Mesothelial cell of epicardium (in vitro differentiated cells): ENCODE measurements at places on chromosomes 7 and 10. TPM values are rescaled to one million over a fixed set of nuclear protein-coding genes. Genes with fewer than 3 reads are reported as not detected.

- H3K27ac ChIP-seq: no peak overlapping the region
- H3K4me3 ChIP-seq: no peak overlapping the region
- peaks cover 17% of the 10 kb centered on the region for H3K36me3 ChIP-seq
- no peak for DNase-seq
- H3K27me3 ChIP-seq: no peaks in the 10 kb centered on the region
Observed at GRCh38 chr10:127133225-127133624, 63.2 kb downstream of the INSYN2A start.

EBF3 gene
- 1.1 to 1.4 TPM (median 1.2 TPM) in 3 replicates for total RNA-seq

CLDN3 gene
- 10.5 to 11.0 TPM (median 10.6 TPM) in 3 replicates for total RNA-seq

GRCh38 chr7:128020159-128020558 lies 11.1 kb downstream of the LRRC4 start:
- H3K4me3 ChIP-seq: no peak overlapping the region
- H3K27me3 ChIP-seq: no peaks in the 10 kb centered on the region
- peaks cover 4% of the 10 kb centered on the region for H3K36me3 ChIP-seq
- H3K27ac ChIP-seq: no peak overlapping the region

GRCh38 chr7:44251269-44251668 lies 50.5 kb downstream of the YKT6 start:
- no peak overlapping the region for H3K27ac ChIP-seq
- H3K4me1 ChIP-seq: no peaks in the 10 kb centered on the region
- no peaks in the 10 kb centered on the region for H3K36me3 ChIP-seq
- H3K27me3 ChIP-seq: no peaks in the 10 kb centered on the region
- no peak overlapping the region for H3K4me3 ChIP-seq

DNA sequence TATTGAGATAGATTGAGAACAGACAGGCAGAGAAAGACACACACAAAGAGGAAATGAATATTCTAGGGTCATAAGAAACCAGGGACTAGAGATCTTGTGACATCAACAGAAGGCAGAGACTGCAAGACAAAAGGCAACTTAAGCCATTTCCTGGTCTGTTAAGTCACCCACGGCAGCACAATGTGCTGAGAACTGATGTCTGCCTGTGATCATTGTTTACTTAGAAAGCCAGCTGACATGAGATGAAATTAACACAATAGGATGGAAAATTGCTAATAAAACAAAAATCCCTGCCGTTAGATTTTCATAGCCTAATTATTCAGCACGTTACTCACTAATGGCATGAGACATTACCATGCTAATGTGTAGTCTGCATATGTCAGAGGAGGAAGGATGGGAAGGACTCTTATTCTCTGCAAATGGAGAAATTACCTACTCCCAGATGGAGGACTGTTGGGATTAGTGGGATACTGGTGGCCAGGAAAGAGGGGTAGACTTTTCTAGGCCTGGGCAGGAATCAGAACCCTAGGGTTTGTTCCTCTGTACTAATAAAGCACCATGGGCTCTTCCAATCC lies 191.3 kb upstream of the PODXL start:
- no peak for DNase-seq
- H3K27me3 ChIP-seq: peaks cover 22% of the 10 kb centered on the region
- no peak overlapping the region for H3K27ac ChIP-seq
- no peaks in the 10 kb centered on the region for H3K36me3 ChIP-seq
- H3K4me3 ChIP-seq: no peak overlapping the region

- no peaks in the 10 kb centered on the region for H3K27me3 ChIP-seq
- H3K36me3 ChIP-seq: peaks cover 20% of the 10 kb centered on the region
- H3K4me1 ChIP-seq: peaks cover 17% of the 10 kb centered on the region
- peak overlapping the region; percentile 72 for H3K27ac ChIP-seq
Observed at GRCh38 chr7:157395206-157395605, 58.4 kb downstream of the DNAJB6 start.

DNA sequence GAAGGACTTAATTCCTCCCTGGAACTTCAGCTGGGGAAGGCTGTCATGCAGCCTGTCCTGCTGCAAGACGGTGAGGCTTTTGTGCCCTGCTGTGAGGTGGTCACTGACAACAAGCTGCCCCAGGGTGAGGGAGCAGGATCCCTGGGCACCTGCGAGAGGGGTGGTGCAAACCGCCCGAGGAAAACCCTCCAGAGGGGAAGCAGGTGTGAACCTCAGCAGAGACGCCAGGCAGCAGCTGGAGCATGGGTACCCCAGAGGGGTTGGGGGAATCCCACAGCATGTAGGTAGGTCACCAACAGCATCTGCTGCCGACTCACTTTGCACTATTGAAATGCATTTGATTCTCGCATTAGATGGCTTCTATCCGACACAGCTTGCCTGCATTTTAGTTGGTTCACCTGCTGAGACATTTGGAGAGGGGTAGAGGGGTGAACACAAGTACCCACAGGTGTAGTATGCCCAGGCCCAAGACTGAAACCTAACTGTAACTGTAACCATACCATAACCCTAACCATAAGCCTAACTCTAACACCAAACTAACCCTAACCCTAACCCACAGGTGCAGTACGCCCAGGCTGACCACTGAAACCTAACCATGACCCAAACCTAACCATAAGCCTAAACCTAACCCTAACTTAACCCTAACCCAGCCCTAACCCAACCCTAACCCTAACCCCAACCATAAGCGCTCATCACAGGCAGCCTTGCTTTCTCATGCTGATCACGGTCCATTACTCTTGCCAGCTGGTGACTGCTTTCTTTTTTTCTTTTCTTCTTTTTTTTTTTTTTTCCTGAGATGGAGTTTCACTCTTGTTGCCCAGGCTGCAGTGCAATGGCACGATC lies 85.9 kb downstream of the ELFN1 start:
- H3K4me3 ChIP-seq: no peak overlapping the region

GRCh38 chr10:7027913-7028808 lies 382.7 kb downstream of the SFMBT2 start:
- no peak for DNase-seq
- H3K27ac ChIP-seq: no peak overlapping the region

DNA sequence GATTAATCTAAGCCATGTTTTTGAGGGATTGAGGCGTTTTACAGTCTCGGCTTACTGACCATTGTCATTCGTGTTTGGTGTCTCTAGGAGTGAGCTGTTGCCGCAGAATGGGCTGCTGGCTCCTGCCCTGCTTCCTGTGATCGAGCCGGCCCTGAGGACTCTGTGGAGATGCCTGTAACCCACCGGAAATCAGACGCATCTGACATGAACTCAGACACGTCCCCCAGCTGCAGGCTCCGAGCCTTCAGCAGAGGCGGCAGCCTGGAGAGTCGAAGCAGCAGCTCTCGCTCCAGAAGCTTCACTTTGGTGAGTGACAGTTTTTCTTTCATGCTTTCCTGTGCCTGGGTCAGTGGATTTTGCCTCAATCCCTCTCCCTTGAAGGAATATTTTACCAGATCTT lies 28.8 kb downstream of the PROSER2 start:
- H3K4me3 ChIP-seq: no peak overlapping the region
- no peak overlapping the region for H3K27ac ChIP-seq
- DNase-seq: no peak
- H3K27me3 ChIP-seq: no peaks in the 10 kb centered on the region
- H3K36me3 ChIP-seq: peaks cover 36% of the 10 kb centered on the region

DNA sequence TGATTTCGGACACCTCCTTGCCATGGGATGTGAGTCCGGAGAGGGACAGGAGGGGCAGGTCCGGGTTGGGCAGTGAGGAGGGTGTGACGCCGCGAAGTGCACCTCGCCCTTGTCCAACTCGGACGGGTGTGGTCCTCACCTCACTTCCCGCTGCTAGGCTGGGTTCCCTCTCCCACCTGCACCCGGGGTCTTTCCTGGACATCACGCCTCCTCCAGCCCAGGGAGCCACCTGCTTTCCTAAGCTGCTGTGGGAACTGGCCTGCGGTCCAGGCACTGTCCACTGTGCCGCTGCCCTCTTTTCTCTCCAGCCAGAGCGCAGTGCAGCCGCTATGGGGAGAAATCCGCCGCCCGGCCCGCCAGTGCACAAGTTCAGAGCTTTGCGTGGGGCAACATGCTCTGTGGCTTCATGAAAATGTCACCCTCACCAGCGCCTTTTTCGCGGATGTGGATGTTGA lies 45.0 kb upstream of the ZNF716 start:
- H3K27me3 ChIP-seq: no peaks in the 10 kb centered on the region
- no peak for DNase-seq
- H3K27ac ChIP-seq: no peak overlapping the region
- no peaks in the 10 kb centered on the region for H3K4me1 ChIP-seq

DNA sequence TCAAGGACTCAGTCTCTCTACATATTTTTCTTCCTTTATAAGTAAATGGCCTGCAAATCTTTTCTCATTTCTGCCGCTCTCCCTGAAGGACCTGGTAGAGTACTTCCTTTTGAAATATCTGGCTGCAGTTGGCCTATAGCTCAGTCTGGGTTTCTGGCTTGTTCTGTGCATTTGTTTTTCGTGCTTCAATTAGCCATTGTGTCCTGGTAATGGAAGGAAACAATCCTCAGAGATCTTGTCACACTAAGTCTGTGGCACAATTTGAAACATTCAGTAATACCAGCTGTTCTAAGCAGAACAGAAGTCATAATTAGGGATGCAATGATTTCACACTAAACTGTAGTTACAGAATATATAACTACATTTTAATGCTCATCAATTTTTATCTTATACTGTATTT lies 545.0 kb downstream of the NRG3 start:
- H3K36me3 ChIP-seq: no peaks in the 10 kb centered on the region
- H3K4me3 ChIP-seq: no peak overlapping the region
- H3K4me1 ChIP-seq: no peaks in the 10 kb centered on the region
- no peak overlapping the region for H3K27ac ChIP-seq
- no peak for DNase-seq

CPXM2 gene
- 0.53 to 0.92 TPM (median 0.86 TPM) in 3 replicates for total RNA-seq

CHST3 gene
- total RNA-seq: 26.2 to 27.6 TPM (median 26.3 TPM) in 3 replicates

GRCh38 chr10:58488921-58489320 lies 23.8 kb upstream of the BICC1 start:
- no peaks in the 10 kb centered on the region for H3K36me3 ChIP-seq
- no peak overlapping the region for H3K27ac ChIP-seq
- H3K4me1 ChIP-seq: no peaks in the 10 kb centered on the region
- H3K4me3 ChIP-seq: no peak overlapping the region
- H3K27me3 ChIP-seq: peaks cover 3% of the 10 kb centered on the region

LGI1 gene
- total RNA-seq: 0.13 to 0.59 TPM in 2 of 3 replicates, not detected in the other

- H3K4me1 ChIP-seq: no peaks in the 10 kb centered on the region
- no peak for DNase-seq
- no peak overlapping the region for H3K27ac ChIP-seq
- H3K4me3 ChIP-seq: no peak overlapping the region
Observed at GRCh38 chr10:77771851-77772250, 134.2 kb upstream of the KCNMA1 start.

DNA sequence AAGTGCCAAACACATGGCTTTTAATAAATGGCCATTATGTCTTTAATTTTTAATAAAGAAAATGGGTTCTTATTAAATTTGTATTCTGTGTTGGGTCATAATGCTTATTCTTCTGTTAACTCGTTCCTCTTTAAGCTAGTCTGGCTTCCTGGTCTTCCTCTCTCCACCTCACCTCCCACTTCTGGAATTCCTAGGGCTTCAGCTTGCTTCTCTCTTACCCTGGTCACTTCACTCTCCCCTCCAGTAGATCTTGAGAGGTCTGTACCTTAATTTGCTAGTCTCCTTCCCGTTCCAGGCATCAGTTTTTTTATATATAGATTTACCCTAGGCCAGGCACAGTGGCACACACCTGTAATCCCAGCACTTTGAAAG lies 111.2 kb downstream of the RALA start:
- H3K4me1 ChIP-seq: peaks cover 23% of the 10 kb centered on the region
- H3K36me3 ChIP-seq: no peaks in the 10 kb centered on the region
- H3K27ac ChIP-seq: peak overlapping the region; percentile 92
- DNase-seq: no peak
- peaks cover 7% of the 10 kb centered on the region for H3K27me3 ChIP-seq

VAX1 gene
- total RNA-seq: 0.09 TPM in 1 of 3 replicates, not detected in the others

ATG9B gene
- 10.6 to 14.0 TPM (median 11.8 TPM) in 3 replicates for total RNA-seq

- no peak for DNase-seq
- peak overlapping the region; percentile 63 for H3K4me3 ChIP-seq
- no peak overlapping the region for H3K27ac ChIP-seq
- H3K4me1 ChIP-seq: peaks cover 6% of the 10 kb centered on the region
- no peaks in the 10 kb centered on the region for H3K36me3 ChIP-seq
Observed at GRCh38 chr7:90119178-90119971, 34.9 kb upstream of the STEAP1 start.

GRCh38 chr7:75798770-75799169 lies 14.8 kb downstream of the CCL24 start:
- H3K4me1 ChIP-seq: peaks cover 3% of the 10 kb centered on the region
- no peak overlapping the region for H3K27ac ChIP-seq
- DNase-seq: no peak
- peaks cover 2% of the 10 kb centered on the region for H3K27me3 ChIP-seq
- H3K36me3 ChIP-seq: no peaks in the 10 kb centered on the region

DNA sequence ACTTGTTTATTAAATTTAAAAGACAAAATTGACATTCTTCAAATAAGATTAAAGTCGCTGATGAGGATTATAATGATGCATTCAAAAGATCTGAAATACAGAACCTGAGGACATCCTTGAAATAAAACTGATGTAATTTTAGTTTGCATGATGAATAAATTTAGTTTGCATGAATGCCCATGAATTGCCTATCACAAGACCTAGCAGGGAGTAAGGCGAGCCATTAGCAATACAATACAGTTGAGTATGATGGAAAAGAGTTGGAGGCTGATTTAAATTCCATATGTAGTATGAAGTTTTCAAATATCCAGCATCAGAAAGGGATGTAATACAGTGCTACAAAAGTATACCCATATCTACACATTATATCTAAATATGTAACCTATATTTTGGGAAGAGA lies 321.3 kb downstream of the CACNA2D1 start:
- no peak overlapping the region for H3K27ac ChIP-seq
- no peak for DNase-seq
- H3K36me3 ChIP-seq: peaks cover 5% of the 10 kb centered on the region
- H3K27me3 ChIP-seq: no peaks in the 10 kb centered on the region
- H3K4me1 ChIP-seq: no peaks in the 10 kb centered on the region
- no peak overlapping the region for H3K4me3 ChIP-seq
